Stimulated activated CD4-positive, alpha-beta T cell treated with anti-CD3 and anti-CD28 coated beads, Interleukin-2, amount 100 ng/mL, for 4 hours (primary cell): ENCODE measurements at places on chromosomes 4 and X.

GRCh38 chrX:115372152-115372551 is 82.6 kb downstream of the LUZP4 start:
- no peak for DNase-seq

GRCh38 chr4:178086320-178086719 is 644.1 kb upstream of the AGA start:
- DNase-seq = no peak

- DNase-seq = no peak
Observed at GRCh38 chr4:124530464-124531077, 182.0 kb downstream of the ANKRD50 start.

DNA sequence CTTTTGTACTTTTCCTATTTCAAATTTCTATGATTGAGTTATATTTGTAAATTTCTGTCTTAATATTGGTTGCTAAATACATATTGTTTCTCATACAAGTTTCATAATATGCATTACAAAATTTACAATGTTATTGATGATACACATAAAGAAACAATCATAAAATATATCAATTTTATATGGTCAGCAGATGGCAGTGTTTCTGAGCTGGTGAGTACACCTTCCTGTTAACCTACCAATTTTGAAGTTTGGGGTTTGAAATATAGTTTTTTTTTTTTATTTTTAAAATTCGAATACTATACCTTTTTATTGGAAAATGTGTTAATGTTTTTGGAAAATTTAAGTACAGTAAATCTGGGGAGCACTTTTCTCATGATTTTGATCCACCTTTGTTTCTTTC is 1953.1 kb upstream of the ADGRL3 start:
- no peak for DNase-seq

- no peak for DNase-seq
Observed at GRCh38 chr4:145019346-145019745, 78.7 kb downstream of the ANAPC10 start.

- no peak for DNase-seq
Observed at GRCh38 chr4:147219145-147219544, 261.8 kb upstream of the EDNRA start.

DNA sequence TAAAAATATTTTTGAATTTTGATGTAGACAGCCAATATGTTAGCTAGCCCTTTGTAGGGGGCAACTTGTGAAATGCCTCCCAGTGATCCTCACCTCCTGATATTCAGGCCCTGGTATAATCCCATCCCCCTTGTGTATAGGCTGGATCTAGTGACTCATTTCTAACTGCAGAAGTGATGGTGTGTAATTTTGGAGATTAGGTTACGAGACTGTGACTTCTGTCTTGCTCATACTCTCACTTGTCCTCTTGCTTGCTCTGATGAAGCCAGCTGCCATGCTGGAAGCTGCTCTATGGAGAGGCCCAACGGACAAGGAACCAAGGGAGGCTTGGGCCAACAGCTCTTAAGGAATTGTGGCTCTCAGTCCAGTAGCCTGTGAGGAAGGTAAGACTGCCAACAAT is 61.7 kb downstream of the GPR82 start:
- no peak for DNase-seq

- DNase-seq = no peak
Observed at GRCh38 chrX:147962476-147962875, 18.7 kb upstream of the FMR1NB start.

GRCh38 chrX:53287493-53288138 is 6.2 kb upstream of the IQSEC2 start:
- no peak for DNase-seq

GRCh38 chr4:84648178-84648577 is 65.3 kb downstream of the CDS1 start:
- no peak for DNase-seq
